ENCODE measurements at places on chromosomes 6 and 20.

- no peak for DNase-seq
Observed at GRCh38 chr20:58752565-58752964, 60.0 kb downstream of the NPEPL1 start.

DNA sequence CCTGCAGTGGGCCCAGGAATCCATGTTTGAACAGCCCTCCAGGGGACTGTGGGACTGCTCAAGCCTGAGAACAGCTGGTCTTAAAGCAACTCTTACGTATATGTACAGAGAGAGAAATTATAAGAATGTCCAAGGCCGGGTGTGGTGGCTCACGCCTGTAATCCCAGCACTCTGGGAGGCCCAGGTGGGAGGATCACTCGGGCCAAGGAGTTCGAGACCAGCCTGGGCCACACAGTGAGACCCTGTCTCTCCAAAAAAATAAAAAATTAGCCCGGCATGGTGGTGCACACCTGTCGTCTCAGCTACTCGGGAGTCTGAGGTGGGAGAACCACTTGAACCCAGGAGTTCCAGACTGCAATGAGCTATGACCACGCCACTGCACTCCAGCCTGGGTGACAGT is 134.0 kb downstream of the DTNBP1 start:
- no peak for DNase-seq

- no peak for DNase-seq
Observed at GRCh38 chr6:45192556-45192955, 135.6 kb upstream of the RUNX2 start.

GRCh38 chr6:80094017-80094416 is 12.5 kb upstream of the BCKDHB start:
- peak; percentile 2 for DNase-seq

- no peak for DNase-seq
Observed at GRCh38 chr6:100465701-100466409, 1.1 kb upstream of the SIM1 start.

GRCh38 chr6:88477413-88477812 is 311.3 kb upstream of the CNR1 start:
- no peak for DNase-seq

- DNase-seq: no peak
Observed at GRCh38 chr6:111632468-111633247, 27.0 kb upstream of the TRAF3IP2 start.

DNA sequence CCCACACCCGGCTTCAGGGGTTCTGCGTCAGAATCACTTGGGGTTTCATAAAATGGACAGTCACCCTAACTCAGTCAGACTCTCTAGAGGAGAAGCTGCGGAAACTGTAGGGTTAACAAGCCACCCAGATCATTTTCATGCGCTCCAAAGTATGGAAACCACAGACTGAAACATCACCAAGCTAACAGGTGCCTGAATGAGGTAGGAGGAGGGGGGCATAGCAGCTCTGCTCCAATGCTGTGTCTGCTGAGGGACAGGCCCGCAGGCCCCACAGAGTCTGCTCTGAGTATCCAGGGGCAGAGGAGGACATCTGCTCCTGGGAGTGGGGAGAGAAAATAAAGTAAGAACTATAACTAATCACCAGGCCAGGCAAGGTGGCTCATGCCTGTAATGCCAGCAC is 97.1 kb upstream of the AKAP12 start:
- DNase-seq: no peak

GRCh38 chr20:39800548-39800947 is 838.4 kb downstream of the DHX35 start:
- DNase-seq: peak; percentile 47

DNA sequence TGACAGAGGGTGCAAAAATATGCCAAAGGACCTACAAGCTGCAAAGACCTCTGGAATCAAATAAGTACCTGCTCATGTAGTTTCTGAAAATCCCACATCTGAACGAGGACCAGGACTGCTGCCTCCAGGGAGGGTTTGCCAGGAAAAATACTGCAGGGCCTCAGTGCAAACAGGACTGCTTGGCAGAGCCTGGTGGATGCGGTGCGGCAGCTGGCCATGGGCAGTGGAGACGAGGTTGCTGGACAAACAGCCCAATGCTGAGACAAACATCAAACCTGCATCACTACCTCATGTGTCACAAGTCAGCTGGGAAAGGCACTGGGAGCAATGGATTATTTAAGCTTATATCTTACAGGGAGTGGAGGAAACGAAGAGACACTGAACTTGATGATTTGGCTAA is 238.8 kb downstream of the PAX1 start:
- no peak for DNase-seq

GRCh38 chr6:56364431-56364826 is 117.0 kb upstream of the COL21A1 start:
- no peak for DNase-seq

DNA sequence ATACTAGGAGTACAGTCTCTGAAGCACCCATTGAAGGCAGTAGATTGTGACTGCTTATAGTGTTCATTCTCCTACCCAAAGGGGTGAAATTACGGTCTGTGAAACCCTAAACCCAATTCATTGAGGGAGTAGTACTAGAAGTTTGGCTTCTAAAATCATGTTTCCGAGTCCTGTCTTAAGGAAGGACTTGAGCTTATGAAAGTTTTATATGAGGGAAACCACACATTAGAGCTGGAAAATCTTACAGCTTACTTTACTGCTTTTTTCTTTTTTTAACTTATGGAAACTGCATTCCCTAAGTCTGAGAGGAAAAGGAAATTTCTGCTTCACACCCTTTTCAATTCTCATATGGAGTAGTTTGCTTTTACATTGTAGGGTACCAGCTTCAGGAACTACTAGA is 38.4 kb upstream of the PRIM2 start:
- DNase-seq: peak; percentile 55

DNA sequence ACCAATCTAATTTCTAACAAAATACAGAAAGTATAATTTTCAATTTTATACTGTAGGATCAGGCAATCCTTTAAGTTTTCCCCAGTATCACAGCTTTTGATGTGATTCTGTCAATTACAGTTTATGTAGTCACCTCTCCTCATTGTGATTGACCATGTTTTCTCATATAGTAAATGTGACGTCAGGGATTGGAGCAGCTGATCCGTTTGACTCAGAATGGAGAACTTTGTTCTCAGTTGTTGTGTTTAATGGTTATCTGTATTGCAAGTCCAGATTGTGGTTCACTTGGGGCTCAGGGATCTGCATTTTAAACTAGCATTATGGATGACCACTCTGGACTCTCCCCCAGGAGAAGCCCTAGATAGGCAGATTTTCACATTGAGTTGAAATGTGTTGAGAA is 90.6 kb downstream of the DNAH8 start:
- DNase-seq: no peak

DNA sequence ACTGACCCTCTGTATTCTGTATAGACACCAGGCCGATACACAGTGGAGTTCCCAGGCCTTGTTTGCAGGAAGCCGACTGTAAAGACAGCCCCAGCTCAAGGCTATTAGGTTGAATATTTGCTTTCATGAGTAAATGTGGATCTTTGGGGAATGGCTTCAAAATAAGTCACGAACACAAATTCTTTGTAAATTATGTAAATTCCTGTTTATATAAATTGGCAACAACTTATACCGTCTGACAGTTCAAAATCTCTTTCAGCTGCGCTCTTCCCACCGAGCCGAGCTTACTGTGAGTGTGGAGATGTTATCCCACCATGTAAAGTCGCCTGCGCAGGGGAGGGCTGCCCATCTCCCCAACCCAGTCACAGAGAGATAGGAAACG is 24.7 kb downstream of the EDN3 start:
- no peak for DNase-seq

DNA sequence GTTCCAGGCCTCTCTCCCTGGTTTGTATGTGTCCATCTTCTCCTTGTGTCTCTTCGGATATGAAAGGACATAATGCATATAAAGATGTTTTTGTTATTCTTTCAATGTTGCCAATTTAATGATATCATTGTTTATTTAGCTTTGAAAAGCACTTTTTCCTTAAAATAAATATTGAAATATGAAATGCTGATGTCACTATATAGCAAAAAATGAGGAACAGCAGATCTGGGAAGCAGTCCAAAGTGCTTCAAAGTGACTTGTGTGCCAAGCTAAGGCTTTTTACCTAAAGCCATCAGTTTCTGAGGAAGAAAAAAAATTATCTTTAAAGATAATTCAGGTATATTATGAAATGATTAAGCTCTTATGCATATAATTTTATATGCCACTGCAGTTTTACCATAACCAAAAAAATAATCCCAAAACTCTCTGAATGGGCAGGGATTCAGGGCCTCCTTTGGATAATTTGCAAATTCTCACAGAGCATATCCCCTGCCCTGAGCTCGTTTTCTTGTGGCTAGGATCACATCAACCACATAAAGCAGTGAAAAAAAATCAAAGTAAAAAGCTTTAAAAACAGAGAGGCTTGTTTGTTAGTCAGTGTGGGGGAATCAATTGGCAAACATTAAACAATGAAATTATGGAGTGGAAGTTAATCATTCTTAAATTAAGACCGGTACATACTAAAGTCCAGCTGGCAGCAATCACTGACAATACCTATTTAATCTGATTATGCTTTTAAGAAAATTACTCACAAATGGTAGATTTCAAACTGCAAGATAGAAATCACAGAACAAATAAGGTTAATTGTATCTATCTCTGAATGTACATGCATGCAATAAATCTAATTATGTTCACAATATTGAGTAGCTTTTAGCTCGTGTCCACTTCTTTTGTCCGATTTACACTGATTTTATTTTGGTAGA is 1027.9 kb upstream of the ADGRB3 start:
- no peak for DNase-seq

DNA sequence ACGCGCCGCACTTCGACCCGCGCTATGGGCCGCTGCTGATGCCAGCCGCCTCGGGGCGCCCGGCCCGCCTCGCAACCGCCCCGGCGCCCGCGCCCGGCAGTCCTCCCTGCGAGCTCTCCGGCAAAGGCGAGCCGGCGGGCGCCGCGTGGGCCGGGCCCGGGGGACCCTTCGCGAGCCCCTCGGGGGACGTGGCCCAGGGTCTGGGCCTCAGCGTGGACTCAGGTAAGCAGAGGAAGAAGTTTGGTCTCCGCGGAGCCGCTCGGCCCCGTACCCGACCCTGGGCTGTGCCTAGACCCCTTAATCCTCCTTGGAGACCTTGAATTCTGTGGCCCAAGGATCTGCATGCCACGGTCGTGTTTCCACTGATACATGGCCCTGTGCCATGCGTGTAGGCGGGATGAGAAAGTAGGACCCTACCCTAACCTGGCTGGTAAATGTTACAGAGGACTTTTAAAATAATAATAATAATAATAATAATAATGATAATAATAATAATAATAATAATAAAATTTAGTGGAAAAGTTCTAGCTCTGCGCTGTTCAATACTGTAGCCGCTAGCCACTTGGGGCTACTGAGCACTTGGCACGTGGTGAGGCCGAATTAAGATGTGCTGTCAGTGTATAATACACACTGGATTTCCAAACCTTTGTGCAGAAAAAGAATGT is 5.6 kb downstream of the VGLL2 start:
- DNase-seq: no peak

GRCh38 chr6:101392586-101393230 is 800 bp upstream of the GRIK2 start:
- no peak for DNase-seq

DNA sequence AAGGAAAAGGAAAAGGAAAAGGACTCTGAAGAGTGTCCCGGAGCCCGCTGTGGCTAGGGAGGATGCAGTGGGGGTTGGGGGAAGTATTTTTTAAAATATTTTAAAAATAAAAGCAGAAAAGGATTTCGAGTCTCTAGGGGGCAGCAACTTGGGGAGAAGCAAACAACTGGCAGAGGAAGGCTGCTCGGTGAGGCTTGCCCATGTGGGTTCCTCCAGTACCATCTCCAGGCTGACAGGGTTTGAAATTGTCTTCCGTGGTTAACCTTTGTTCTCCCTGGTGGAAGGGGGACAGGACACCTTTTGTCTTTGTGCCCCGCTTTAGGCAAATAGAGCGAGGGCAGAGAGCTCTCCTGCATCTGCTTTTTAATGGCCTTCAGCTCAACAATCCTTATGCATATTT is 60.4 kb upstream of the SNX9 start:
- no peak for DNase-seq

- DNase-seq: peak; percentile 23
Observed at GRCh38 chr6:101758368-101758767, 364.9 kb downstream of the GRIK2 start.

GRCh38 chr6:152184917-152185574 is 377.6 kb downstream of the ESR1 start:
- DNase-seq: no peak

GRCh38 chr20:9989066-9989724 is 45.6 kb upstream of the ANKEF1 start:
- DNase-seq: peak; percentile 49

GRCh38 chr6:41028561-41029412 is 10.2 kb downstream of the UNC5CL start:
- no peak for DNase-seq

- no peak for DNase-seq
Observed at GRCh38 chr20:49610691-49611538, 43.0 kb upstream of the PTGIS start.

DNA sequence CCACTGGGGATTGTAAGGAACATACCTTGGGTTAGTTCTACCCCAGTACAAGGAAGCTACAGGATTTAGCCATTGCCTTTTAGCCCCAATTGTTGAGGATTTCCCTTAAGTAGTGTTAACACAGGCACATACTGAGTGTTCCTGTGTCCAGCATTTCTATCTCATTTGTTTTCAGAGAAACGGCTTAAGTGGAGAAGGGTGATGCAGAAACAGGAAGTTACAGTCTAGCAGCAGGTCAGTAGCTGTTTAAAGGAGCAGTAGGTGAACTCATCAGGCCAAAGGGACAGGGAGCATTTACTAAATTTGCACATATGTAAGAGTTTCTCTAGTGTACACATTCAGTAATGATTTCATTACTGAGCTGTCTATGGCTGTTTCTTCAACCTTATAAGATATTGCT is 644.2 kb upstream of the GJE1 start:
- peak; percentile 21 for DNase-seq

DNA sequence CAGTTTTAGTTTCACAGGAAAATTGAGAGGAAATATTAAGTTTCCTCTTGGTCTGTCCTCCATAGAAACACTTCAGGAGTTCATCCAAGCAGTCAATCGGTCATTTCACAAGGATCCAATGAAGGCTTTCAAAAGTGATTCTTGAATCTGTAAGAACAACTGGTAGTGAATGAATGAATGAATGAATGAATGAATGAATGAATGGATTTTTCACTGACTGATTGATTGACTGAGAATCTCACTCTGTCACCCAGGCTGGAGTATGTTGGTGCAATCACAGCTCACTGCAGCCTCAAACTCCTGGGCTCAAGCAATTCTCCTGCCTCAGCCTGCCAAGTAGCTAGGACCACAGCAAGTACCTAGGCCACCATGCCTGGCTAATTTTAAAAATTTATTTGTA is 39.4 kb upstream of the TAF8 start:
- no peak for DNase-seq

DNA sequence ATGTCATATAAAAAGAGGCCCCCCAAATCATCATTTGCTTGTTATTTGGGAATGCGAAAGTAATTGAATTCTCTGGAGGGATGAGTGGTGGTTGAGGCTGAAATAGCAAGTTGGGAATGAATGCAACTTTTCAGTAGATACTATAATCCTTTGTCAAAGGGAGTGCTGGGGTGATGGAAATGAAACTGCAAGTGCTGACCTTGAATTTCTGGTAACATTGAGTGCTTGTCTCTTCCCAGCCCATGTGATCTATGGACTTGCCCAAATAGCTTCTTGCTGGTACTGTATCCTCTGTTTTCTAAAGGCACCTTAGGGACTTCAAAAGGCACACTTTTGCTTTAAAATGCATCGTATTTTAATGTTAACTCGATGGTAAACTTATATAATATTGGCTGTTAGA is 14.8 kb downstream of the PAQR8 start:
- DNase-seq: no peak

- no peak for DNase-seq
Observed at GRCh38 chr6:145841668-145842067, 27.1 kb upstream of the FBXO30 start.

- DNase-seq: no peak
Observed at GRCh38 chr6:18266523-18266912, 2.2 kb upstream of the DEK start.
